Activated CD4-positive, alpha-beta T cell treated with anti-CD3 and anti-CD28 coated beads for 4 hours (primary cell): ENCODE measurements at places on chromosomes 16 and 17.

DNA sequence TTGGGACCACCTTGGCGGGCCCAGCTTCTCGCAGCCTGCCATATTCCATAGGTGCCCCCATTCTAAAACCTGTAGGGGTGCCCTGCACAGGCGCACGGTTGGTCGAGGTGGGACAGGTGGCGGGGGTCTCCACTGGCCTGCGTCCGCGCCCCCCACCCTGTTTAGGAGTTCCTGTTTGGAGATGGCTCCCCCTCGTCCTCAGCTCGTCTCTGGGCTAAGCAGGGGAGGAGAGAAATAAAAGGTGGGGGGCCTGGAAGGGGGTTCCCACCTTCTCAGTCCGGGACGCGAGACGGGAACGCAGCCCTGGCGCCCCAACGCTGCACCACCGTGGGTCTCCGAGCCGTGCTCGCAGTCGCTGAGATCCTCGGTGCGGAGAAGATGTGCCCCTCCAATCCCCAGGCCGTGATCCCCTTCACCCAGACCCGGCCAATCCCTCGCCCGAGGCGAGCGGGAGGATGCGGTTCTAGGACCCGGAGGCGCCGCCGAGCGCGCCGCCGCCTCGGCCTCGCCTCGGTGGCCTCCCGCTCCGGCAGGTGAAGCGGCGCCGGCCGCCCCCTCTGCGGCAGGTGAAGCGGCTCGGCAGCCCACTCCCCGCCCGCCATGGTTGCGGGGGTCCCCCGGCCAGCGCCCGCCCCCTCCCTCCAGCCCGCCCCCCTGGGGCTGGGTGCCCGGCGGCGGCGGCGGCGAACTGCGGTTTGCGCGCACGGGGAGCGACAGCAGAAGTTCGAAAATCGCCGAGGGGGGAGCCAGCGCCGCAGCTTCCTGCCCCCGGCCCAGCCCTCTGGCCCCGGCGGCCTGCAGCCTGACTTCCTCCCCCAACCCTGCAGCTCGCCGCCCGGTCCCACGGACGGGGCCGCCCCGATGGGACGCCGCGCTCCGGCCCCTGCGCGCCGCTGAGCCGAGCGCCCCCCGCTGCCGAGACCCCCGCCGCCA, at the start of gene FMNL1:
Gene FMNL1, plus strand, starts transcription at position 805 of the 933 bp plus-strand sequence. CDS start 240 bp downstream, outside the sequence.
- peak; percentile 55 for DNase-seq

GRCh38 chr17:13596241-13596923, 5.3 kb downstream of the HS3ST3A1 start:
- no peak for DNase-seq

DNA sequence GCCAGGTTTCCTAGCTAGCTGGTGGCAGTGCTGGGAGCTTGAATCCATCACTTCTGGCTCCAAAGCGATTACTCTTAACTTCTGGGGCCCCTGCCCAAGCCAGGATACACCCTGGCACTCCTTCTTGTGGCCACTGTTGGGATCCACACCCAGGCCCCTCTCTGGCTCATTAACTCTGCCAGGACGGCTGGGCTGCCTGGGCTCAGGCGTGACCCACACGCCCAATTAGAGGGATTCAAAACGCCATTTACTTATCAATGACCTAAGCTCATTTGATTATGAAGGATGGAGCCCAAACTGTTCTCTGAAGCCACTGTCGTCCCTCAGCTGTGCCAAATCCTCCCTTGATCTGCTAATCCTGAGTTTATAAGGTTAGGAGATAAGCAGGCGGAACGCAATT, 79.7 kb upstream of the BRD7 start:
- DNase-seq: no peak

DNA sequence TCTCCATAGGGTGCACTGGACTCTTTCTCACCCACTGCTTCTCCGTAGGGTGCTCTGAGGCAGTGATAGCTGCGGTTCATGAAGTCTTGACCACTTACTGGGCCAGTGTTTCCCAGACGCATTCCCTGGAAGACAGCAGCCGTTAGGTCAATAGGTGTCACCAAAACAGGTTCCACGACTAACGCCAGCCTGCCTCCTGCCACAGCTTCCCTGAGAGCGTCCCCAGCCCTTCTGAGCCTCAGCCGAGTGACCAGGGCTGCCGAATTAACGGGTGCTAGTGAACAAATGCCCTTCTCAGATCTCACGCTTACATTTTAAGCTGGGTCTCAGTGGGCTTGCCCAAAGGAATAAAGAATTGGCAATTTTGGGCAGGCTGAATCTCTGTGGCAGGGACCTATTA, 188.7 kb upstream of the TNRC6C start:
- DNase-seq: no peak

DNA sequence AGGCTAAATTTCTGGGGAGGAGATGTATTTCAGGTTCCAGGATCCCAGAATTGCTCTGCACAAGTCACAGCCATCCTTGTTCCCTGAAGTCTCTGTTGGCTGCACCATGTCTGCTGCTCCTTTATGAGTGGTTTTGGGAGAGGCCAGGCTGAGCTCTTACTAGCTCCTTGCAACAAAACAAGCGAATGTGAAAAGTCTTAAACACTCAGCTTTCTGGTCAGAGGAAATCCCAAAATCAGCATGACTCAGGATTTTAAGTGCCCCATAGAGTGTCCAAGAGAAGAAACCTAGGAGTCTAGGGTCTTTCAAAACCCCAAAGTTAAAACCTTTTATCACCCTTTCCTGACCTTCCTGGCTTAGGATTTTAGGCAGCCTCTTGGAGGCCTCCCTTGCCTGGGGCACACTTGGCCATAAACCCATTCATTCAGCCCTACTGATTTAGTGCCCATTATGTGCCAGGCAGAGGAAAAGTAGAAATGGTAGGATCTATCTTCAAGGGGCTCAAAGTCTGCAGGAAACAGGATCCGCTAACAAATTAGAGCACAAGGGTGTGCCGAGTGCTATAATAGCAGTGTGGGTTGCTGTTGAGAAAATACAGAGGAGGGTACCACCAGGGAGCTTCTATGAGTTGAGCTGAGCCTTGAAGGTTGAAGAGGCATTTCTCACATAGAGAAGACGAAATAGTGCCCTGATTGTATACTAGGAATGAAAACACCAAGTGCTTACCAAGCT, 36.9 kb downstream of the SOST start:
- DNase-seq: no peak

GRCh38 chr17:70071620-70072019, 3.4 kb upstream of the KCNJ16 start:
- no peak for DNase-seq

DNA sequence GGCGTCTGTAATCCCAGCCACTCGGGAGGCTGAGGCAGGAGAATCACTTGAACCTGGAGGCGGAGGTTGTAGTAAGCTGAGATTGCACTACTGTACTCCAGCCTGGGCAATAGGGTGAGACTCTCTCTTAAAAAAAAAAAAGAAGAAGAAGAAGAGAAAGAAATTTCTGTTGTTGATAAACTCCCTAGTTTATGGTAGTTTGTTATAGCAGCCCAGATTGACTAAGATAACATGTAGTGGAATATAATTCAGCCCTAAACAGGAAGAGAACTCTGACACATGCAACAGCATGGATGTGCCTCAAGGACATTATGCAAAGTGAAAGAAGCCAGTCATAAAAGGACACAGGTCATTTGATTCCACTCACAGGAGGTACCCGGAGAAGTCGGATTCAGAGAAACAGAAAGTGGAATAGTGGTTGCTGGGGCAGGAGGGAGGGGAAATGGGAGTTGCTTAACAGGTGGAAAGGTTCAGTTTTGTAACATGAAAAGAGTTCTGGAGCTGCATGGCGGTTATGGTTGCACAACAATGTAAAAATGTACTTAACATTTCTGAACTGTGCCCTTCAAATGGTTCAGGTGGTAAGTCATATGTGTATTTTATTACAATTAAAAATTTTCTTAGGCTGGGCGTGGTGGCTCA, 26.0 kb upstream of the PRM1 start:
- DNase-seq: no peak

DNA sequence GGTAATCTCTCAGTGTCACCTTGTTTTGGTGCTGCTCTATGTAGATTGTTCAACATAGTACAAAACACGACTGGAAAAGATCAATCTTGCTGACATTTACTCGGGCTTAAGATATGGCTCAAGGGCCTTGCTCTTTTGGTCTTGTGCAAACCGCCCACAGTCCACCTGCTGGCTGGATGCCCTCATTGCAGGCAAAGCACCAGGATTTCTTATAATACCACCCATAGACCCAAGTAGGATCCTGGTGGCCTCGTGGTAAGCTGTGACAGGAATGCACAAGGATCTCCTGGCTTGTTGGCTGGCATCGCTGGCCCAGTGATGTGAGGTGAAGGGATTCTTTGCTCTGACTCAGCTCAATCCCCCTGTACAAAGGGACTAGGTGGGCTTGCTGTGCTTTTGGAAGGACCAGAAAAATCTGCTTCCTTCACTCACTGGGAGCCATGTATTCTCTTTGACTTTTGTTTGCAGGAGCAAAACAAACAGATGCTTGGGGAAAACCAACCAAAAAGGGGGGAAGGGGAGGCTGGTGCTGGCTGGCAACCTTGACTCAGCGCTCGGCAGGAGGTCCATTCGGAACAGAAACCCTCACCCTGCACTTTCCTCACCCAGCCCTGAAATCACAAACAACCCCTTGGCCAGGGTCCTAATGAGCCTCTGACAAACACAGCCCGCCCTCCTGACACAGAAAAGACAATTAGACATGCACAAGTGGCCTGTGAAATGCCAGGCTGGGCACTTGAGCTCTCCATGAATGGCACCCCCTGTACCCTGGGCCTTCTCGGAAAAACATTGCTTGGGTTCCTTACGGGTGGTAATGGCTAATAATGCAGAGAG, 36.6 kb upstream of the MED9 start:
- peak; percentile 63 for DNase-seq

DNA sequence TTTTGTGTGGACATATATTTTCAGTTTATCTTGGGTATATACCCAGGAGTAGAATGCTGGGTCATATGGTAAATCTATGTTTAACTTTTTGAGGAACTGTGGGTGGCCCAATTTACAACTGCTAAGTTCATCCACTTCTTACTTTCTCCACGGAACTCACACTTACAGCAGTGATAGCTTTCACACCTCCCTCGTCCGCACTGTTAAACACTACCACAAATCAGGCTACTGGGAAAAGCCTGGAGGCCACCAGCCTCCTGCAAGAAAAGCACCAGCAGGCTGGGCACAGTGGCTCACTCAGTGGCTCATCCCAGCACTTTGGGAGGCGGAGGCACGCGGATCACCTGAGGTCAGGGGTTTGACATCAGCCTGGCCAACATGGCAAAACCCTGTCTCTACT, 14.7 kb upstream of the ZG16 start:
- DNase-seq: no peak

GRCh38 chr17:13576661-13577526, 24.8 kb downstream of the HS3ST3A1 start:
- DNase-seq: no peak

- no peak for DNase-seq
Observed at GRCh38 chr17:36213695-36214094, 2.8 kb downstream of the CCL4L2 start.

- no peak for DNase-seq
Observed at GRCh38 chr17:44464037-44464436, 39.2 kb downstream of the GPATCH8 start.

GRCh38 chr17:4777969-4778760, 6.5 kb downstream of the TM4SF5 start:
- no peak for DNase-seq

GRCh38 chr16:337975-338575, 14.4 kb downstream of the AXIN1 start:
- no peak for DNase-seq

DNA sequence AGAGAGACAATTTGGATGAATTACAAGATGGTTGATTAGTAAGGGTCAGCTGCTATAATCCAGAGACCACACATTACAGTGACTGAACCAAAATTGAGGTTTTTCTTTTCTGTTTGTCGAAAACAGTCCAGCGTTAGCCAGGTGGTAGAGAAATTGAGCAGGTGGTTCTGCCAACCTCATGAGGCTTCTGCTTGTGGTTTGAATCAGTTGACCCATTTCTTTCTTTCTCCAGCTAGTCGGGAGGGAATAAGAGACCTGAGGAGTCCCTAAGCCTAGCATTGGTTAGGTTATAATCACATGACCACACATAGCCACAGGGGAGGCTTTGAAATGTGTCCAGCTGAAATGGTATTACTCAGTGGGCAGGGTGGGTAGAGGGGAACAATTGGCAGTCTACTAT, 504.6 kb downstream of the HS3ST4 start:
- DNase-seq: no peak

DNA sequence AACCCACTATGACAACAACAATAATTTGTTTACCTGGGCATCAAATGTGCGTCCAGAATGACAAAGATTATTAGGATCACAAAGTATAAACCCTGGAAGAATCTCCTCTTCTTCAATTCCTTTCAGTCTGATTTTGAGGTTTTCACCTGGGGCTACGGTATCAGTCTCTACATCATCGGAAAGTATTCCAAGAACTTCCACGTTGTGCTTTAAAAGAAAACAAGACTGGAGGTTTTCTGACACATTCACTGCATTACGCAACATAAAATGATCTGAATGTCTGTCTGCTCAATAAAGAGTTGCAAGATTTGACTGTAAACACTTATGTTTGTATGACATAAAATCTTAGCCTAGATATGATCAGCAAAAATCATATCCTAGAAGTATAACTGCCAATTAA, 26.0 kb upstream of the RSL1D1 start:
- no peak for DNase-seq

DNA sequence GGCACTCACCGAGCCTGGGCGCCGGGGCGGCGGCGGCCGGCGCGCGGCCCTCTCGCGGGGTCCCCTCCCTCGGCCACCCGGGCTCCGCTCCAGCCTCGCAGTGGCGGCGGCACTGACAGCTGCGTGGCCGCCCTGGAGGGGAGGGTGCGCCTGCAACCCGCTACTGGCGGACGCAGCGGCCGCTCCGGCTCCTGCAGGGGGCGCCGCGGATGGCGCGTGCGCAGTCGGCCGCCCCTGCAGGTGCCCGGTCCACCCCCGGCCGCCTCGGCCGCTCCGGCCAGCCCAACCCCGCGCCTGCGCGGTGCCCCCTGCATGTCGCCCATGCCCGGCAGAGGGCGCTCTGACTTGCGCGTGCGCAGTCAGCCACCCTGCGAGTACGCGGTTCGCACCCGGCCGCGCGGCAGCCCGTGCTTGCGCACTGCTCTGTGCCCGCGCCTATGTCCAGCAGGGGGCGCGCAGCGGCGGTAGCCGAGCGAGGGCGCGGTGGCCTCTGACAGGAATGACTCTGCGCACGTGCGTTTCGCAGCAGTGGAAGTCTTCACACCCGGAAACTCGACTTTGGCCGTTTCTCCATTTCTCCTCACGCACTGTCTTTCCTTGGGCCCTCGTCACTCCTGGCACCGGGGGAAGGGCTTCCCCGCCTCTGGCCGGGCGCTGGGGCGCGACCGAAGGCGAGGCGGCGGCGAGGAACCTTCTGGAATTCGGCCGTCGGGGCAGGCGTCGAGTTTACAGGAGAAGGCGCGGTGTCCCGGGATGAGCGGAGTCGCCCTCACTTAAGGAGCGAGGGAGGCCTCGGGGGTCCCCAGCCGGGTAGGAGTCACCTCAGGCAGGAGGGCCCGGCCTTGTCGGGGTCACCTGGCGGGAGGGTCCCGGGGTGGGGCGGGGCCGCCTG, at the start of gene ABCA3:
Gene ABCA3, minus strand, starts transcription at position 165 of the 892 bp plus-strand sequence. CDS start 14,262 bp downstream, outside the sequence.
- peak; percentile 92 for DNase-seq
